HCEC 1CT (cell line): ENCODE measurements at places on chromosomes 2 and 18.

DNA sequence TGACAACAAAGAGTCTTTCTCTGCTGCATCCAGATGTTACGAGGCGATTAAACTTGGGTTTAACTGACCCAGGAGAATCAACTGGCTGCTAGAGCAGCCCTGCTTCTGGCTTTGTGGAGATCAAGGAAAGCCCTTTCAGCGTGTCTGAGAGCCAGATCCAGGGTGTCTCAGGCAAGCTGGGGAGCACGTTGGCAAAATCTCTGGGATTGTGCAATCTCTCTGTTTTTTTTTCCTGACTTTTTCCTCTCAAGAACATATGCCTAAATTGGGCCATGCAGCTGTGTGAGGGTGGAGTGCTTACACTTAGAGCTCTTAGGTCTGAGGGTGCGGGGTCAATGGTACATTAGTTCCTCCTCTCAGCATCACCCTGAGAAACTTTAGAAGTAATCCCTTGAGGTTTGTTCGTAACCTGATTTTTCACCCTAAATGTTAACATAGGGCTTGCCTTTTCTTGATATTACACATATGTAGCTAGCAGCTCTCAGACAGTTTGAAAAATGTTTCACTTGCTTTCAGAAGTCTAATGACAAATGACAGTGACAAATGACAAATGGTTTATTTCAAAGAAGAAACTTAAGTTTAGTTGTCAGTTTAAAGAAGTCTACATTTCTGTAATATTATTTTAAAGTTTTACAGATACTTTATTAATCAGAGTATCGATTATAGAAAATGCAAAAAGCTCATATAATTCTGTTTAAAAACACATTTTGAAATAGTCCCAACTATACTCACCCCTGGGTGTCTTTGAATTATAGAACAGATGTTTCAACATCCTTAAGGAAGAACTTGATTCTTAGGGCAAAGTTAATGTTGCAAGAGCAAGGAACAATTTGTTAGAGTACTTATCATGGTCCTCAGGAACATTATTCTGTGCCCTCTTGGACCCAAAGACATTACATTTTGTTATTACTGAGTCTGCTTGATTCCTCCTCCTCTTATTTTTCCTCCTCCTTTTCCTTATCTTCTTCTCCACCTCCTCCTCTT is 38.4 kb upstream of the ZSWIM2 start:
- peak; percentile 73 for DNase-seq

DNA sequence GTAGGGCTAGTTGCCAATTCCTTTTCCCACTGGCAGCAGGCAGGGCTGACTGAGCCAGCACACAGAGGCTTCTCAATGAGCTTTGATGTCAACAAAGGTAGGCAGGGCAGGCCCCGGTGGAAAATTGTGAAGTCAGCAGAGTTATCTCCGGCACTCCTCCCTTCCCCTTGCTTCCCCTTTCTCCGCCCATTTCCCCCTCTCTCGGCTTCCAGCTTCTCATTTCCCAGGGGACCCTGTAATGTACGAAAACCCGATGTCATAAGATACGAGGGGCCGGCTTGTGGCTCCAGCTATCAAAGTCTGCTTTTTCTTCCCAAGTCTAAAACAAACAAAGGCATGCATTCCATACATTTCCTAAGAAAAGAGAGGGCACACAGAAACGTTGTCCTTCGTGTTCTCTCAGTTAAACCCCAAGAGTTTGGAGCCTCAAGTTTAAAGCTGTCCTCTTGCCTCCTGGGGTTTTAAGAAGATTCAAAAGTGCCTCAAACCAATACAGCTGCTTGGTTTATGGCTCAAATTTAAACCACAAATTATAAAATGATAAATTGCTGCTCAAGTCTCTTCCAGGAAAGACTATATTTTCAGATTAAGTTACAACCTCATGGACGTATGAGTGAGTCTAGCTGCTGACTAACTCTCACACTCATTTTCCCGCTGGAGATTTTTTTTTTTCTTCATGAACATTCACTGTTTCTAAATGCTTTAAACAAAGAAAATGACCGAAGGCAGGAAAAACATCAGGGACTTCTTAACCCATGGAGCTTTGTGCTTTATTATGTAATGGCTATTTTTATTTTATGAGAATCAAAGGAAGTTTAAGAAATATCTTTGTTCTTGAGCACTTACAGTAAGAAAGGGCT is 27.2 kb upstream of the EML4 start:
- DNase-seq, result peak; percentile 82

DNA sequence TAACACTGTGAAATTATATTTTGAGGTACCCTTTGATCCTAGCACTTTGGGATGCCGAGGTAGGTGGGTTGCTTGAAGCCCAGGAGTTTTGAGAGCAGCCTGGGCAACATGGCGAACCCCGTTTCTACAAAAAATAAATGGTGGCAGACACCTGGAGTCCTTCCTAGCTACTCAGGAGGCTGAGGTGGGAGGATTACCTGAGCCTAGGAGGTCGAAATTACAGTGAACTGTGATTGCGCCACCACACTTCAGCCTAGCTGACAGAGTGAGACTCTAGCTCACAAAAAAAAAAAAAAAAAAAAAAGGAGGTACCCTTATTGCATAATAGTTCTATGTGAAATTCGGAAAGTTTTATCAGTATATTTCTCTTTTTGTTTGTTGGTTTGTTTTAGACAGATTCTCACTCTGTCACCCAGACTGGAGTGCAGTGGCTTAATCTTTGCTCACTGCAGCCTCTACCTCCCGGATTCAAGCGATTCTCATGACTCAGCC is 59.2 kb upstream of the SCYGR2 start:
- no peak for DNase-seq

- DNase-seq, result no peak
Measured at GRCh38 chr18:11882636-11883035, 25.5 kb downstream of the MPPE1 start.

GRCh38 chr2:217553679-217554078 is 449.1 kb downstream of the TNS1 start:
- DNase-seq, result no peak

DNA sequence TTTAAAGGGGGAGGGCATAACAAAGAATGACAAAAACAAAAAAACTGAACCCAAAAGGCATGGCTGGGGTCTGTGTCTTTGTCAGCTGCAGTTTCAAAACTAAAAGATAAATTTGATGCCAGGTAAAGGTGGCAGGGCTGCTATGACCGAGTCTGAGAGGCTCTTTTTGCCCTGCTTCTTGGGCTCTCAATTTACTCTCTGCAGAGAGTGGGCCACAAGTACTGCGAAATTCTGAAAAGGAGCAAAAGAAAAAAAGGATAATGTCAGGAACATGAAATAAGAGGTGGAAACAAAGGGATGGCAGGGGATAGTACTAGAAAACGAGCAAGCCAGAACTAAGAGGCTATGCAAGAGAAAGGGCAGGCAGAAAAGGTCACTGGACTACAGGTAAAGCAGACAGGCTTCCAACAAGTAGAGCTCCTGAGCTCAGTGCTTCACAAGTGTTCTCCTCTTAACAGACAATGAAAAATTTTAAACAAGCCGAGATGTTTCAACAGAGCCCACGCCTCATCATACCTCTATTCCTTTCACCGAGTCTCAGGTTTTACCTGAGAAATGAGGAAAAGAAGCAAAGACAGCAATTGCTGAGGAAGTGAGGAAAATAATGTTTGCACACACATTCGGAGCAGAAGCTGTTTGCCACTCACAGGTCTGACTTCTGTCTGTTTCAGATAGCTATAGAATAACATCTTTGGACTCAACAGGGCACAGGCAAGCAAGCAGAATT is 7.3 kb downstream of the IRS1 start:
- DNase-seq, result no peak

GRCh38 chr2:140502951-140503630 is 1627.7 kb downstream of the LRP1B start:
- DNase-seq, result peak; percentile 95

DNA sequence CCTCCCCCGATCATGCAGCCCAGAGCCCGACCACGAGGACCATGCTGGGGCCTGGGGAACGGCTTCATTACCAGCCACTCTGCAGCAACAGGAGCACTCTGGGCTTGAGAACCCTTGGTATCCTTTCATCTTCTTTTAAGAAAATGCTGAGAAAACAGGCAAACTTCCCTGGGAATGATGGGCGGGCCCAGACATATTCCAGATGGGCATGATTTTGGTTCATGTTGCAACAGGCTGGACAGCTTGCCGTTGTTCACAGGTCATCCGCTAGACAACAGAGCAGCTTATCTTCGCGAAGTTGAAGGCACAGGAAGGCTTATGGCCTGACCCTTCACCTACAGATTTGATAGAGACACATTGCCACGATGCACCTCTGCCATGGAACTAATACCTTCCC is 121.0 kb downstream of the KLHL29 start:
- no peak for DNase-seq
